ENCODE measurements at places on chromosomes 12 and 14.

GRCh38 chr12:115375186-115375991 lies 691.4 kb upstream of the TBX3 start:
- no peak for DNase-seq

GRCh38 chr14:38948171-38948570 lies 154.9 kb downstream of the SEC23A start:
- no peak for DNase-seq

DNA sequence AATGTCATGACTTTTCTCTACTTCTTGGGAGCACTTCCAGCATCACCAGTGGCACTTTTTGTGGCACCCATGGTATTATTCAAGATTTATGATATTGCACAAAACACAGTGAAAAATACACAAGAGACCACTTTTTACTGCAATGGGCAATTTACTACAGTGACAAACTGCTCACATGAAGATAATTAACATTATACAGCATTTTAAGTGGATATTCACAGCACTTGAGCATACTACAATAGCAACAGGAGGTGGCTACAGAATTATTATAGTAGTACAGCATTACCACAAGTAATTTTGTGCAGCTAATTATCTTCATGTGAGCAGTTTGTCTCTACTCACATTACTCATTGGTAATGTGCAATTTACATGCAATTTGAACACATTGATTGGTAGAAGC lies 18.3 kb downstream of the IL26 start:
- DNase-seq = no peak

DNA sequence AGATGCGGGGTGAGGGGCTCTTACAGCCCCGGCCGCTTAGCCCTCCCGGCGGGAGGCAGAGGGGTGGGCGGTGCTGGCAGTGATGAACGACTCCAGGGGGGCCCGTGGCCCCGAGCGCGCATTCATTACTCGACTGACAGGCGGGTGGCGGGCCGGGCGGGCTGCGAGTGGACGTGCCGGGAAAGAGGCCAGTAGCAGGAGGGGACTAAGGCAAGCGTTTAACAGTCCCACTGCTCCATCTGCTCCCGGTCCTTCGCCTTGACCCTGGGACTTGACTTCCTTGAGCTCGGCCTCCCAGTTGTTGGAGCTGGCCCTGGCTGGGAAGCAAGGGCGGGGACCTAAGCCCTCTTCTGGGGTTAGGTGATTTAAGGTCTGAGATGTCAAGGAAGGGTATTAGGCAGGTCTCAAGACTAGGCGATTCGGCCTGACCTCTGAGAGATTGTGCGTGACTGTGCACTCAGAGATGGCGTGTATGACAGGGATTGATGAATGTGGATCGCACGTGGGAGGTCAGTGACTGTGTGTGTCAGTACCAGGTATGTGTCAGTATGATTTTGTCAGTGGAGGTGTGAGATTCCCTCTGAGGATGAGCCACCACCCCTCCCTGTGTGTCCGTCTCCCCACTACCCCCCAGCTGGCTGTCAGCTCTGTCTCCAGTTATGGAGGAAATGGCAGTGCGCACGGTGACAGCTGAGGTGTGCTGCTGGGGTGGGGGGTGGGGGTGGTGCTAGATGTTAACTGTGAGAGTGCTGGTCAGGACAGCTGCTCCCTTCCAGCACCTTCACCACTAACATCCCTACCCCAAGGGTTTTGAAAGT lies 3.6 kb upstream of the DNAJC22 start:
- no peak for DNase-seq

GRCh38 chr14:98949481-98950135 lies 322.4 kb downstream of the BCL11B start:
- DNase-seq = no peak

GRCh38 chr12:88793096-88793495 lies 212.8 kb upstream of the KITLG start:
- no peak for DNase-seq

GRCh38 chr14:99188731-99189191 lies 83.2 kb downstream of the BCL11B start:
- peak; percentile 54 for DNase-seq

GRCh38 chr12:22333713-22334409 lies 646 bp downstream of the ST8SIA1 start:
- DNase-seq = peak; percentile 9

- peak; percentile 72 for DNase-seq
Measured at GRCh38 chr12:7989827-7990491, 42.6 kb upstream of the FOXJ2 start.

- DNase-seq = no peak
Measured at GRCh38 chr14:76834241-76834661, 8.0 kb downstream of the LRRC74A start.

- DNase-seq = no peak
Measured at GRCh38 chr12:7483343-7483742, 20.2 kb downstream of the CD163 start.

DNA sequence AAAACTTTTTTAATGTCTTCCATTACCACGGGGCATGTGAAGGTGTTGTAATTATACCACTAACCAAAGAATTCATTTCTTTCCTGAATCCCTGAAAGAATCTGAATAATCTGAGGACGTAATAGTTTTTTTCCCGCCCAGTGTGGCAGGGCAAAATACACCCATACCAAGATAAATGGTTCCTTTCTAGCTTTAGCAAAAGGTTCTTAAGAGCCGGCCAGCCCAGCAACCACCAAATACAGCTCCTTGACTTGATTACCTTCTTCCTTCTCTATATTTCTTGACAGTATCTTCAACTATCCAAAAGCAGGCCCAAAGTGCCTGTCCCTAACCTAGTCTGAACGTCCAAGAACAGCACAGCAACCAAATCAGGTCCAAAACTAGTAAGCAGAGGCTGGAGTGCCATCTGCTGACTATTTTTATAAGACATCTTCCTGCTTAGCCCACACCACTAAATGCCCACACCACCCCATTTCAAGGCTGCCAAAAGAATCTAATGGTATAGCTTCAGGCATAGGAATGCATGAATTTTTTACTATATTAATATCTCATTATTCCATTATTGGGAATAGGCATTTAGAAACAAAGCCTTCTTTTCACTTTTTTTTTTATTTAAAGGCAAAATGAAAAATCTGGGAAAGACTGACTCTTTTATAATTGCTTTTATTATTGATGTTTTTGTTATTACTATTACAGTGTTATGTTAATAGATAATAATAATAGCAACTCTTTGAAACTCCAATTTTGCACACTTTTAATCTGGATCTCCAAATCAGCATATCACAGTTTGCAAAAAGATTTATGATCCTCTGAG lies 524.4 kb downstream of the MED13L start:
- DNase-seq = no peak

GRCh38 chr14:84036840-84037239 lies 1493.1 kb upstream of the FLRT2 start:
- DNase-seq = no peak

- no peak for DNase-seq
Measured at GRCh38 chr14:93654599-93654998, 133.7 kb downstream of the PRIMA1 start.

DNA sequence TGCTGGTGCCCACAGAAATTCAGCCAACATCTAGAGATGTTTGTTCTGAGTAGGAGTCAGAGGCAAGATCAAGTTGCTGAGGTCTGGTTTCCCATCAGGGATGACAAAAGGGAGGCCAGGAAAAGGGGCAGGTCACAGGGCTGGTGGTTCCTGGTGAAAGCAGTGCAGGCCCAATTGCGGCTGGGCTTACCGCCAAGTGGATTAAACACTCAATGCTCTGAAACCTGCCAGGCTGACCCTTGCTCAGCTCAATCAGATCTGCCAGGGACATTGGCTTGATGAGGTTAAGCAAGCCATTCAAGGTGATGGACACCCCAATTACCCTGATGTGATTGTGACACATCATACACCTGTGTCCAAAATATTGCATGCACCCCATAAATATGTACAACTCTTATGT lies 5.5 kb upstream of the OAS1 start:
- no peak for DNase-seq

DNA sequence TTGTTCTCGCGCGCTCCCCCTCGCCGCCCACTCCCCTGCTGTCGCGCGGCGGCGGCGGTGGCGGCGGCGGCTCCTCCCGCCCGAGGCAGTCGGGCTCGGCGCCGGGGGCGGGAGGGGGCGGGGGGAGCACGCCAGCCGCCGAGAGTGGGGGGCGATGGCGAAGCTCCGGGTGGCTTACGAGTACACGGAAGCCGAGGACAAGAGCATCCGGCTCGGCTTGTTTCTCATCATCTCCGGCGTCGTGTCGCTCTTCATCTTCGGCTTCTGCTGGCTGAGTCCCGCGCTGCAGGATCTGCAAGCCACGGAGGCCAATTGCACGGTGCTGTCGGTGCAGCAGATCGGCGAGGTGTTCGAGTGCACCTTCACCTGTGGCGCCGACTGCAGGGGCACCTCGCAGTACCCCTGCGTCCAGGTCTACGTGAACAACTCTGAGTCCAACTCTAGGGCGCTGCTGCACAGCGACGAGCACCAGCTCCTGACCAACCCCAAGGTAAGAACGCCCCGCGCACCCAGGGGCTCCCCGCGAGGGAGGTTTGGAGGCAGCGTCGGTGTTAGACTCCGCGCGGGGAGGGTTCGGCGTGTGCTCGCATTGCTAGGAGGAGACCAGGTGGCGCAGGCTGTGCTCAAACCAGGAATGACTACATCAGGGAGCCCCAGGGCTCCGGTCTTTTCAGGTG lies 629 bp downstream of the KCNMB4 start:
- DNase-seq = peak; percentile 64

DNA sequence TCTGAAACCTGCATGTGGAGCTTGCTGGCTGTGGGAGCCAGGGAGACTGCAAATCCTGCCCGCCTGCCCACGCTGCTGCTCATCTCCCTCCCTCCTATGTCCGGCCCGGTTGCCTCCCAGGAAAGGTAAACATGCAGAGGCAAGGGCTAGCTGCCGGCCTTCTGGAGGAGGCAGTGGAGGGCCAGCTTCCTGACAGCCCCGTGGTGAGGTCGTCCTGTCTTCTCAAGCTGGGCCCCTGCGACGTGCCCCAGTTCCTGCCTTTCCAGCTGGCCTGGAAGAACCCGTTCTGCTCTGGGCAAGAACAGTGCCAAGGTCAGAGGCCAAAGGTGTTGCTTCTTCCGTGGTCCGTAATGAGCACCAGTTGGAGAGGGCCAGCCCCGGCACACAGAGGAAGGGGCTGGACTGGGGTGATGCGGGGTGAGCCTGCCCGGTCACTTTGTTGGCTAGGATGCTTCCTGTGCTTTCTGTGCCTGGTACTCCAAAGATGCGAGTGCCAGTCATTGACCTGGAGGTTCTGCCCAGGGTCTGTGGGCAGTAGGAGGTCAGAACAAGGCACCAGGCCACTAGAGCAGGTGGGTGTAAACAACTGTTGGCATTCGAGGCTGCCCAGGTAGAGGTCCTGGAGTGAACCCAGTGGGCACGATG lies 25.3 kb downstream of the TPCN1 start:
- DNase-seq = no peak

DNA sequence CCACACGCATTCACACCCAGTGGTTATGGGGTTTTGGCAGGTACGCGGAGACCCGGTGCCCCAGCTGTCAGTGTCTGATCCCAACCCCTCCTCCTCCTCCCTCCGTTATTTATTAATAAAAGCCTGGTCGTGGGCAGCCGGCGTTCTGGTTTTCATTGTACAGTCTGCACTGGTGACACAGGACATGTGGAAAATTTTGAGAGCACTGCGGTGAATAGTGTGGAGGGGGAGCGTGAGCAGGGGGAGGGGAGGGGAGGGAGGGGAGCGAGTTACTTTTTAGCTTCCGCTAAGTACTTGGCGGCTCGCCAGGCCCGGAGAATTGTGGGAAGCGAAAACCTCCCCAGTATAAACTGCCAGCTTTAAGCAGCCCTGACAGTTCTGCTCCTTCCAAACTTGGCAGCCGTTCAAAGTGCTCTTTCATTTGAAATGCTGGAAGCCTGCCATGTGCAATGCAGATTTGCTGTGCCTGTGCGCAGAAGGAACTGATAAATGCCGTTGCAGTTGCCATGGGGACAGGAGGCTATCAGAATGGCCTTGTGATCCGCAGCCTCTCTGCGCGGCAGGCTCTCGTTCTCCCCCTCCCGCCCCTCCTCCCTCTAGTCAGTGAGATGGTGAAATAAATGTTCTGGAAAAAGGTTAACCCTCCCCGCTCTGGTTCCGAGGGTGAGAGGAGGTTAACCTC lies 11.7 kb upstream of the IRF2BPL start:
- peak; percentile 99 for DNase-seq

GRCh38 chr12:105823810-105824209 lies 314.9 kb downstream of the NUAK1 start:
- no peak for DNase-seq

- DNase-seq = no peak
Measured at GRCh38 chr12:43337571-43338444, 214.2 kb downstream of the ADAMTS20 start.

GRCh38 chr12:82130762-82131161 lies 227.4 kb downstream of the CCDC59 start:
- DNase-seq = no peak

DNA sequence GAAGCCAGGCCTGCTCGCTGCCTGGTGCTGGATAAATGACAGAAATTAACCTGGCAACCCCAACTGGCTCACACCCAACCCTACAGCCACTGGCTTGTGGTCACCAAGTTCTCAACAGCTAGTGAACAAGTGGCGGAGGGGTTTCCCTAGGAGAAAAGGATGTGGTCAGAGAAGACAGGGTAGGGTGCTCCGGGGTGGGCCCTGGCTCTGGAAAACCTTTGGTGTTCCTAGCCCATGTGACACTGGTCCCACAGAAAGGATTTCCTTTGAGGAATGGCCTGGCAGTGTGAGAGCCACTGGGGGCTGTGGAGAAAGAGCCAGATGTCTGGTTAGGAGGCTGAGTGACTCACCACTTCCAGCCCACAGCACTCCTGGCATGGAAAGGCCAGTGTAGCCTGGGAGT lies 8.7 kb downstream of the SYNE3 start:
- no peak for DNase-seq

DNA sequence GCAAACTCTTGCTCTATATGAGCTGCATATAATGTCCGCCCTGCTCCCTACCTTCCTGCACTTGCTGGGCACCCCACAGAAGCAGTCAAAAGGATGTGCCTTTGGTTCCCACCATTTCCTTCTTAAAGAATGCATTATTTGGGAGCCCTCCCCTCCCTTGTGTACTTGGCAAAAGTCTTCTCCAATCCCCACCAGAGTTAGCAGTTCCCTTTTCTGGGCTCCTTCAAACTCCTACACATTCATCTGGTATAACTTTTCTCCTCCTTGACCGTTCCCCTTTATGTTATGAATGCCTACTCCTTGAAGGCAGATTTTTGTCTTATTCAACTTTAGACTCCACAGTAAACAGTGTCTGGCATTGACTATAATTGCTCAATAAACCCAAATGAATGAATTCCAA lies 27.8 kb downstream of the AREL1 start:
- no peak for DNase-seq

DNA sequence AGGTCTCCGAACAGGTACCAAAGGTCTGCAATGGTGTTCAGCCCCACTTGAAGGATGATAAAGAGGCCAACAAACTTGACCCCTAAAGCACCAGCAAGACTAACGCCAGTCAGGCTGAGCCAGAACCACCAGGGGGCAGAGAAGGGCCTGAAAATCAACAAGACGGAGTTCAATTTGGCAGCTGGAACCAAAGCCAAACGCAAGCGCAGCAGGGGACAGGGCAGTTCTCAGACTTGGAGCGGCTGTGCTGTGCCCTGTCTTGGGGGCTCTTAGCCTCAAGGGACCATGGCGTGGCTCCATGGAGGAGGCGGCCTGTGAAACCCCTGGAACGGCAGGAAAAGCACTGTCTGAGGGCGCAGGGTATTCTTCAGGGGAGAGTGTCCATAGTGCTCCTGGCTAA lies 19.6 kb downstream of the POMT2 start:
- peak; percentile 43 for DNase-seq

Measured in activated CD4-positive, alpha-beta T cell treated with anti-CD3 and anti-CD28 coated beads, Interleukin-2, amount 50 U/mL, for 1 hour (primary cell).